Esophagus (tissue), 2 donors: ENCODE measurements at places on chromosomes 4 and X. TPM values are rescaled to one million over a fixed set of nuclear protein-coding genes. Genes with fewer than 3 reads are reported as not detected.

XK gene
- 0.61 TPM for polyA plus RNA-seq

PRRG3 gene
- 0.09 TPM for polyA plus RNA-seq

SLC10A6 gene
- polyA plus RNA-seq: 2.8 TPM

NSUN7 gene
- polyA plus RNA-seq: 1.8 TPM

ANXA10 gene
- 0.51 TPM for polyA plus RNA-seq

MAGEB10 gene
- polyA plus RNA-seq: not detected

TCEAL3 gene
- 9.5 TPM for polyA plus RNA-seq

JAKMIP1 gene
- polyA plus RNA-seq: 0.13 TPM

SASH3 gene
- polyA plus RNA-seq: 2.8 TPM

LEF1 gene
- polyA plus RNA-seq: 4.6 TPM

TENM3 gene
- polyA plus RNA-seq: 0.39 TPM

SMPX gene
- 0.33 TPM for polyA plus RNA-seq

EFNB1 gene
- 22.2 TPM for polyA plus RNA-seq

ELK1 gene
- polyA plus RNA-seq: 13.3 TPM

RENBP gene
- 1.4 TPM for polyA plus RNA-seq

ETDB gene
- polyA plus RNA-seq: not detected

HMX1 gene
- polyA plus RNA-seq: not detected

SHOX gene
- not detected for polyA plus RNA-seq

ATP2B3 gene
- not detected for polyA plus RNA-seq

NEUROG2 gene
- not detected for polyA plus RNA-seq

TRIM61 gene
- 0.06 TPM for polyA plus RNA-seq

SHROOM3 gene
- 15.3 TPM for polyA plus RNA-seq

PPARGC1A gene
- 0.55 TPM for polyA plus RNA-seq

MAP3K15 gene
- polyA plus RNA-seq: 0.04 TPM

ETNPPL gene
- not detected for polyA plus RNA-seq

CENPI gene
- polyA plus RNA-seq: 1.0 TPM

USP17L12 gene
- polyA plus RNA-seq: not detected

SLC9A7 gene
- polyA plus RNA-seq: 1.3 TPM

CLDN22 gene
- polyA plus RNA-seq: 0.08 TPM

GLRA3 gene
- polyA plus RNA-seq: not detected

RAB33A gene
- 0.46 TPM for polyA plus RNA-seq

ZNF630 gene
- 1.1 TPM for polyA plus RNA-seq

ERVMER34-1 gene
- polyA plus RNA-seq: 1.0 TPM

MAGED4 gene
- 1.5 TPM for polyA plus RNA-seq

TMPRSS11D gene
- 178 TPM for polyA plus RNA-seq

VEGFC gene
- 1.3 TPM for polyA plus RNA-seq

PABPC1L2A gene
- not detected for polyA plus RNA-seq

TMEM154 gene
- 24.2 TPM for polyA plus RNA-seq

FAM47A gene
- polyA plus RNA-seq: not detected

SORCS2 gene
- polyA plus RNA-seq: 1.2 TPM

RHOXF2B gene
- not detected for polyA plus RNA-seq

DCAF12L2 gene
- polyA plus RNA-seq: 0.16 TPM

GABRG1 gene
- polyA plus RNA-seq: 0.02 TPM
